ENCODE measurements at places on chromosomes 2 and 18. TPM values are rescaled to one million over a fixed set of nuclear protein-coding genes. Genes with fewer than 3 reads are reported as not detected.

Gene GAD1
- not detected for total RNA-seq

Gene TMBIM1
- 124 TPM for total RNA-seq

Gene ZC3H6
- total RNA-seq, result 8.7 TPM

Gene C1GALT1C1L
- 2.0 TPM for total RNA-seq

Gene MRO
- total RNA-seq, result not detected

Gene FSHR
- not detected for total RNA-seq

Gene RAB31
- 66.9 TPM for total RNA-seq

Gene PSMA8
- not detected for total RNA-seq

Gene RAPGEF4
- total RNA-seq, result 10.8 TPM

Measured in NCI-H460 (cell line).